ENCODE measurements at places on chromosomes 7 and 10.

DNA sequence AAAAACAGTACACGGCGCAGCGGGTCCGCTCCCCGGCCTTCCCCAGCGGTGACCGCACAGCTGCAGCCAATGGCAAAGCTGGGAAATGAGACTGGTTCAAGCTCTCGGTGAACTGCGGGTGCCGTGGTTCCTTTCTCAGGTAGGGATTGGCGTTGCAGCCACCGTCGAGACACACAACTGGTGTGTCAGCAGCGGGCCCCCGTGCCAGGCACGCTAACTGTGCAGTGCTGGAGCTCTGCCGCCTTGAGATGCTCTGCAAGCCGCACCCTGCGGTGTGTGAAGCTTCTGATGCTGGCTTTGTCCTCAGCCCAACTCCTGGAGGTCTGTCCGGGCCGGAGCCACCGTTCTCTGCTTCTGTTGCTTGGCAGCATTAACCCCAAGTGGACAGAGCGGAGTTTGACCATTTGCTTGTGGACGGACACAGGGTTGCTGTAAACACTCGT, 20.6 kb upstream of the NKX6-2 start:
- DNase-seq: peak; percentile 34

DNA sequence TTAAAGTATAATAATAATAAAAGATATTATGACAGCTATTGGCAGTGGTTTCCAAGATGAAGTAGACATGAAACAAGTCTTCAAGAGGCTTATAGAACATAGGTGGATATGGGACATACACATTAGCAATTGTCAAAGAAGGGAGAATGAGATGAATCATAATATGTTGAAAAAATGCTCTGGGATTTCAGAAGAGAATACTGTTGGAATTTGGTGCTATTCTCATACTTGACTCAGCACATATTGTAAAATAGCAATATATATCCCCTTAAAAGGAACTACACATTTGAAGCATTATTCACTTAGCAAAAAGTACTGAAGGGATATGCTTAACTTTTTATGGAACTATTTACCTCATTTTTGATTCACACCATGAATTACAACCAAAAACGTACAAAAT, 577.2 kb upstream of the PCDH15 start:
- no peak for DNase-seq

GRCh38 chr7:74395745-74396311, 57.9 kb upstream of the GTF2IRD1 start:
- DNase-seq: no peak

GRCh38 chr10:23694921-23695824, 256.3 kb downstream of the OTUD1 start:
- DNase-seq: no peak

- no peak for DNase-seq
Observed at GRCh38 chr7:149716007-149716931, 57.1 kb downstream of the ZNF467 start.
